Activated naive CD8-positive, alpha-beta T cell treated with anti-CD3 and anti-CD28 coated beads, Interleukin-2, amount 50 U/mL, for 16 hours (primary cell): ENCODE measurements at places on chromosomes 4 and X.

- no peak for DNase-seq
Observed at GRCh38 chr4:138702190-138702824, 313.3 kb upstream of the NOCT start.

DNA sequence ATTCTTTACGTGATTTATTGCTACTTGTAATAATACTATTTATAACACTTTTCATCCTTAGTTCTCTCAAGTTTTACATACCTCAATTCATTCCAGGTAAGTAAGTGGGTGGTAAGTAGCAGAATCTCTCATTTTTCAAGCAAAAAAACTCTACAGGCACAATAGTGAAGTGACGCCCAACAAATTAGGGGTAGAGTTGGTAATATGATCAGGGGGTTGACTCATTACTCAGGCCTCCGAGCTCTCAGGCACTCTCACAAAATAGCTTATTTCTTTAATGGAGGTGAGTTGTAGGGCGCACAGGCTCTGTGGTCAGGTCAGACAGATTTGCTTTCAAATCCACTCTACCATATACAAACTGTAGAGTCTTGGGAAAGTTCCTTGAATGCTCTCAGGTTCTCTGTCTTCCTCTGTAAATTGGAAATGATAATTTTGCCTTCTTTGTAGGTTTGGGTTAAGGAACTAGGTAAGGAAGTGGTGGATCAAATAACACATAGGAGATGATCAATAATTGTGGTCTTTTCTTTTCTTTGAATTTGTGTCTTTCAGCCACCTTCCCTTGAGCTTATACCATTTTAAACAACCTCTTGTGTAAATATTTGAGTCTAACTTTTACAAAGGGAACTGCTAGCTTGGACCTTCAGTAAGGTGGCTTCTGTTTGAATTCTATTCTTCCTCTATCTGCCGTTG is 134.9 kb upstream of the LEF1 start:
- no peak for DNase-seq

DNA sequence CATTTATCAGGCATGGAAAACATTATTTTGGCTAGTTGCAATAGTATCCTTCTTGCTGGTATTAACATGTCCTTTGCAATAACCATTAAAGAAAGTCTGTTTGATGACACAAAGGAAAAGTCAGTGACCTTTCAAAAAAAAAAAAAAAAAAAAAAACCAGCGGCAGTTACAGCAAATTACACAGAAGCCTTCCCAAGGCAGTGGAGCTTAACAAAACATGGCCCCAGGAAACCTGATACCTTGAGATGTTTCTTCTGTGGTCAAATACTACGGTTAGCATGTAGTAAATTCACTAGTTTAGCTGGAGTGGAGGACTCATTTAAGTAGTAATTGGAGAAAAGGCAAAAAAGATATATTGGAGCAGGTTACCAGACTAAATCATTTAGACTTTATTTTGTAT is 359.1 kb downstream of the DACH2 start:
- DNase-seq = no peak

- no peak for DNase-seq
Observed at GRCh38 chrX:86121916-86122315, 26.3 kb upstream of the DACH2 start.
